ENCODE measurements at places on chromosomes 2 and 18.

GRCh38 chr18:61921621-61922235 lies 28.9 kb upstream of the RNF152 start:
- no peak for DNase-seq

GRCh38 chr2:25673300-25674076 lies at the start of gene DTNB:
DTNB (minus strand) TSS chr2:25673577; CDS start chr2:25652660, 20,917 bp downstream.
- peak; percentile 94 for DNase-seq

GRCh38 chr2:234429265-234429664 lies 67.6 kb downstream of the ARL4C start:
- DNase-seq: no peak

- DNase-seq: peak; percentile 49
Measured at GRCh38 chr2:240170354-240170735, 29.9 kb upstream of the OTOS start.

GRCh38 chr18:45774065-45774521 lies 50.1 kb downstream of the SLC14A1 start:
- DNase-seq: peak; percentile 95

GRCh38 chr2:232410238-232410900 lies 3.7 kb downstream of the ALPG start:
- no peak for DNase-seq

GRCh38 chr2:147405651-147406050 lies 439.2 kb upstream of the ACVR2A start:
- DNase-seq: no peak

DNA sequence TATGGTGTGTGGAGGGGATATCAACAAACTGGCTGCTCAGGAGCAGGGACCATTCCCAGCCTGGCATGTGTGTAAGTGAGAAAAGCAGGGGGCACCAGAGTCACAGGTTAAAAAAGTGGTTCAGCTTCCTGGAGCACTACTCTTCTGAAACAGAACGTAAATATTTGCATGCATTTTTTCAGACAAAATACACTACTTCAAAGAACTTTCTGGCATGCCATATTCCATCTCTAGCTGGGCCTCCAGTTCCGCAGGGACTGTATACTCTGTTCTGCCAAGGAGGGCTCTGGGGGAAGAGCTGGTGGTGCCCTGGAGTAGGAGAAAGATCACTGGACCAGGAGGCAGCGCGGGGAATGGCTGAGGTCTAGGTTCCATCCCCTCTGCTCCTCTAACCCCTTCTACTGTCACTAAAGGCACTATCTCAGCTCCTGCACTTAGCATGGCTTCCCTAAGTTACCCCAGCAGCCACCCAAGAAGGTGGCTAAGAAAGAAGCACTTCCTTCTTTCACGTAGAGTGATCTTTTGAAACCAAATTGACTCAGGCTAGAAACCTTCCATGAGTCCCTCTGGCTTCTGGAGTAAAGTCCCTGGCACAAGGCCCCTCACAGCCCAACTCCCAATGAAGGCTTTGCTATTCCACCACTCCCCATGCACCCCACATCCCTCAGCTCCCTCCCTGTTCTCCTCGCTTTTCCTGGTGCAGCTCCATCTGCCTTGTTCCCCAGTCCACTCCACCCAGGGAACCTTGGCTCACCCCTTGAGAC lies 57.6 kb upstream of the CABLES1 start:
- peak; percentile 51 for DNase-seq

- no peak for DNase-seq
Measured at GRCh38 chr2:30226144-30227032, 4.9 kb upstream of the LBH start.

GRCh38 chr2:184067502-184067901 lies 530.8 kb upstream of the ZNF804A start:
- no peak for DNase-seq

- DNase-seq: no peak
Measured at GRCh38 chr2:240284503-240285259, 144.2 kb upstream of the OTOS start.

GRCh38 chr2:227221120-227221519 lies 56.7 kb downstream of the COL4A3 start:
- no peak for DNase-seq

- no peak for DNase-seq
Measured at GRCh38 chr2:121473512-121473911, 57.2 kb upstream of the RNU4ATAC start.

DNA sequence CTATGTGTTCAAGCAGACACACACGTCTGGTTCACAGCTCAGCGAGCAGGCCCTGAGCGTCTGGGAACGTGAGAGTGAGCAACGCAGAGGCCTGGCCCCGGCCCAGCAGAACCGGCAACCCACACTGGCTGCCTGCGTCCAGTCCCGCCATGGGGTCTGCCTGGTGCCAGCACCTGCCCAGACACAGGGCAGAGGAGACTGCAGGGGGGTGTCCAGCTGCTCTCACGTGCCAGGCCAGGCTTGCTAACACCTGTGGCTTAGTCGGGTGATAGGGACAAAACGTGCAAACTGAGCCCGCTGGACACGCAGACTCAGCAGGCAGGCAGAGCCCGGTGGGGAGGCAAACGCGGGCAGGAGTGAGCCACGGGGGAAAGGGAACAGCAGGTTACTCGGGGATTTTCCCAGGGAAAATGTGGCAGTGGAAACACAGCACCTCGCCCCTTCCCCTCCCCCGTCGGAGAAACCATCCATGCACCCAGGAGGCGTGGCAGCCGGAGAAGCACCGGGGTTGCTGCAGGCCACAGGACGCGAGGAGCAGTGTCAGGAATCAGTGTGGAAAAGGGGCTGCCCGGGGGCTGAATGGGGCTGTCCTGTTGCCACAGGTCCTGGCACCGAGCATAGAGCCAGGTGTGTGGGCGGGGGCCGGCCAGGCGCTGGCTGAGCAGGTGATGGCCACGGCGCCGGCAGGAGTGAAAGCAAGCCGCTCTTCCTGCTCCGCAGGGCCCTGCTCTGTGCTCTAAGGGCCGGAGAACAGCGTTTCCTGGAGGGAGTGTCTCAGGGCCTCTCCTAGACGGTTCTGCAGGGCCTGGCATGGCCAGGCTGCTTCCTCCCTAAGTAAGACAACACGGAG lies 154.7 kb downstream of the HDAC4 start:
- no peak for DNase-seq

GRCh38 chr18:58143386-58143785 lies 99.4 kb downstream of the NEDD4L start:
- DNase-seq: no peak

DNA sequence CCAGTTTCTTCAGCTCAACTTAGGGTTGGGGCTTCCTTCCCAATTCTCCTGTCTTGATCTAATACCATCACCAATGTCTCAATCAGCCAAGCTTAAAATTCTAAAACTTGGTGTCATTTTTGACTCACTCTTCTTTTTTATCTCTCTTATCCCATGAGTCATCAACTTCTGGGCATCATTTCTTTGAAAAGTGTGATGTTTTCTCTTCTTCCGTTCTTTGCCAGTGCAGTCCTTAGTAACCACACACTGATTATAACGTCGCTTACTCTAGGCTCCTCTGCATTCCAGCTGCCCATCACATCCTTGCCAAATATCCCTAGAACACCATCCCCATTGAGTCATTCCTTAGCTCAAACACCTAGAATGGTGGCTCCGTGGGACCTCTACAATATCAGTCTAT lies 27.4 kb upstream of the MRO start:
- DNase-seq: peak; percentile 53

- no peak for DNase-seq
Measured at GRCh38 chr2:23859983-23860382, 66.9 kb downstream of the ATAD2B start.

- peak; percentile 74 for DNase-seq
Measured at GRCh38 chr2:197306696-197307040, 3.9 kb downstream of the ANKRD44 start.

GRCh38 chr2:27977731-27978312 lies 87.3 kb downstream of the BABAM2 start:
- peak; percentile 99 for DNase-seq

GRCh38 chr18:78814766-78815165 lies 164.9 kb upstream of the SALL3 start:
- no peak for DNase-seq

DNA sequence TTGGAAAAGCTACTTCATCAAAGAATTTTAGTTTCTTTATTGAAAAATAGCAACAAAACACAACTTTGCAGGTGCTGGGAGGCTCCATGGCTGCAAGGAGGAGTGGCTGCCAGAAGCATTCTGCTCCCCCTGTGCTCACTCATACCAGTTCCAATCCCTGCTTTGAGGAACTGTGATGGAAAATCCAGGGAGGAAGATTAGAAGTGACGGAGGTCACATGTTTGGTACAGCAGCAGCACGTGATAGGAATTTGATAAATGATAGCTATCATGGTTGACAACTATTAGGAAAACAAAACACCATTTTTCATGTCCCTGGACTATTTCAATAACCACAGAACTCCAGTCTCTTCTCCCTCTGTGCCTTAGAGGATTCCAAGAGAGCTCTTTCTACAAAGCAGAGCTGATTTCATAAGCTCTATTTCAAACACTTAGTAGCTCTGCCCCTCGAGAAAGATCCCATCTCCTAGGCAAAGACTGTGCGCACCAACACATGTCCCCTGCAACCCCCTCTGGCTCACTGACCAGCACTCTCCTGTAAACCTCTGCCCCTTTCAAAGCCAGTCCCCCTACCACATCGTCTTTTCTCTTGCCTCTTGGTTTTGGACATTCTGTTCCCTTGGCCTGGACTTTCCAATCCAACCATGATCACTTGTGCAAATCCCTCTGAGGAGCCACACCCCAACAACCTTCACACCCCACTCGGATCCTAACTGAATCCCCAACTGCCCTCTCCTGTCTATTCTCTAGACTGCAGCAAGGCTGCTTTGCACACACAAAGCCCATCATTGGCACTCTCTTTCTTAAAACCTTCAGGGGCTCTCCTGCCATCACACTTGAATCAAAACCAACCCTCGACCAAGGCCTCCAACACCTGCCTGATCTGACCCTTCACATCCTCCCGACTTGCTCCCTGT lies 352.4 kb upstream of the PKDCC start:
- no peak for DNase-seq

DNA sequence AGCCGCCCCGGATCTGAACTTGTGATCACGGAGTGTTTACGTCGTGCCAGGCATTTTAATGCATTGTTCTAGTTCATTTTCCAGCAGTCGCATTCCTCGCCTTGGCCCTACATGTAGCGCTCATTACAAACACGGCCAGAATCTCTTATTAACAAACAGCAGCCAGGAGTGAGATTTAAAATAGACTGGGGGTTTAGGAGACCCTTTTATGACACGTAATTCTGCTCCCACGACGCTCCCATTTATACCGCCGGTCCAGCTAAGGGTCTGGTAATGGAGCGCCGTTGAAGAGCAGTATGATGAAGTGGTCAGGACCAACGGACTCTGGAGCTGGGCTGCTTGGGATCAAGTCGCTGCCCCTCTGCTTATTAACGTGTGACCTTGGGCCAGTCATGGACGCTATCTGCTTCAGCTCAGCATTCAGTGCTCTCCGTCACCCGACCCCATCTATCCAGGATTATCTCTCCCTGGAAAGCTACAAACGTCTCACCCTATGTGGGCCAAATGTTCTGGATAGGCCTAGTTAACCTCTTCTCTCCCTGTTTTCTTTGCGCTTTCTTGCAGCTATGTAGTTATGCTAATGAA lies 745 bp downstream of the MSH2 start:
- DNase-seq: no peak

DNA sequence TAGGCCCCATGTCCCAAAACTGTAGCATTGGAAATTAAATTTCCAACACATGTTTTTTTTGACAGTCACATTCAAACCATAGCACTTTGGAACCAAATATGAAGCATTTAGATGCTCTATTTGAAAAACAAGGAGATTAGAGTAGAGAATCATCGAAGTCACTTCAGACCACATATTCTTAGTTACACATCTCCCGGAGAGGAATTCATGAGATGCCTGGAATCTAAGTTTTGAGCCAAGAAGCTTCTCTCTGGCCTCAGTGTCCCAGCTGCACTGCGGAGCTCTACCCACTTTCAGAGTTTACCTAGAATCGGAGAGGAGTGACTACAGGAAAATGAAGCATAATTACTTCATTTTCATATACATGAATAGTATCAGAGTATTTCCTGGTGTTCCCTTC lies 385.9 kb downstream of the TNS1 start:
- no peak for DNase-seq

DNA sequence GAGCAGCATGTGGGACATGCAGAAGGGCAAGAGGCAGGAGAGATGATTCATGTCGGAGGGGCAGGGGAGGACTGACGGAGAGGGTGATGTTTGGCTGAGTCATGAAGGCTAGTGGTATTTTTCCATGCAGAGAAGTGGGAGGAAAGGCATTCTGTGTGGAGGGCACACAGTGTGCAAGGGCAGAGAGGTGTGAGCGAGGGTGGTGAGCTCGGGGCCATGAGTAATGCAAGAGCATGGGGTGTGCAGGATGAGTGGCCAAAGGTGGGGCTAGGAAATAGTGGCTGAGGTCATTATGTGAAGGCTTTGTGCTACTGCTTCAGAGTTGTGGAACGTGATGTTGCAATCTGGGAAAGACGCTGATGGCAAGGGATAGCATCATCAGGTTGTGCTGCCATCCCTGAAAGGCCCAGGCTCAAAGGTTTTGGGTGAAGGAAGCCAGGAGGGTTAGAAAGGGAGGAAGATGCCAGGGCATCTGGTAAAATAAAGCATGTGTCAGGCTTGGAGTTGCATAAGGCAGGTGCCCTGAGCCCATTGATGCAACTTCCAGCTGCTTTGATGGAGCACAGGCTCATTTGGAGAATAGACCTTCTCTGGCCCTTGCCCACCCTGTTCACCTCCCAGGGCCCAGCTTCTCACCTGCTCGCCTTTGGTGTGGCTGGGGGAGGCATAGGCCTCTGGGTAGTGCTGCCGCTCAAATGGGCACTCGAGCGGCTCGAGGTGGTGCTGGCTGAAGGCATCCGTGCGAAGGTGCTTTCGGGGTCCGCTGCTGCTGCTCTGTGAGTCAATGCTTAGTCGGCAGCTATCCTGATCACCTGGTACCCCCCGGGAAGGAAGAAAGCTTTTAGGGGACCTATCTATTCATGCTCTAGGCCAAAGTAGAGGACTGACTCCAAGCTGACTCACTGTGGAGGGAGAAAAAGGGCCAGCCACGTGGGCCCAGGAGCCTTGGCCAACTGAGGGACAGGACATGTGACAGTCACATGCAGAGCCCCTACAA lies 37.5 kb downstream of the PAX8 start:
- DNase-seq: peak; percentile 100

GRCh38 chr18:9946831-9947230 lies 33.0 kb downstream of the VAPA start:
- DNase-seq: no peak

- DNase-seq: no peak
Measured at GRCh38 chr2:231011526-231011925, 15.6 kb downstream of the SPATA3 start.

DNA sequence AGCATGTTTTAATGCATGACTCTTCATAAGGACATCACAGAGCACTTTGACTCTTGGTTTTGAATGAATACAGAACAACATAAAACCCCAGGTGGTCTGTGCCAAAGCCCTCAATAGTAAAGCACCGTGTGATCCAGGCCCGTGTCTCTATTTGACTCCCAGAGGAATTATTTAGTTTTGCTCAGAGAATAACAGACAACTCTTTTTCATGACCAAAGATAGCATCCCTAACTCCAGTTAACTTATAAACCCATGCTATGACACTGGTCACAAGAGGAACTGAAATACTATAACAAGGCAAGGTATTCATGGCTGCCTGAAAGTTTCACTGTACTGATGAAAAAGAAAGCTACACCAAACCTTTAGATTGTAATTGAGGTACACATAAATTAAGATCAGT lies 128.4 kb downstream of the IKZF2 start:
- no peak for DNase-seq

- DNase-seq: no peak
Measured at GRCh38 chr18:4599312-4599711, 144.2 kb upstream of the DLGAP1 start.

GRCh38 chr2:174486563-174487107 lies at the start of gene GPR155:
GPR155 (minus strand) TSS chr2:174487029; CDS start chr2:174481956, 5,073 bp downstream.
- DNase-seq: peak; percentile 42

All from M059J (cell line).